GM12891 (cell line): ENCODE measurements at places on chromosomes 2 and 18.

DNA sequence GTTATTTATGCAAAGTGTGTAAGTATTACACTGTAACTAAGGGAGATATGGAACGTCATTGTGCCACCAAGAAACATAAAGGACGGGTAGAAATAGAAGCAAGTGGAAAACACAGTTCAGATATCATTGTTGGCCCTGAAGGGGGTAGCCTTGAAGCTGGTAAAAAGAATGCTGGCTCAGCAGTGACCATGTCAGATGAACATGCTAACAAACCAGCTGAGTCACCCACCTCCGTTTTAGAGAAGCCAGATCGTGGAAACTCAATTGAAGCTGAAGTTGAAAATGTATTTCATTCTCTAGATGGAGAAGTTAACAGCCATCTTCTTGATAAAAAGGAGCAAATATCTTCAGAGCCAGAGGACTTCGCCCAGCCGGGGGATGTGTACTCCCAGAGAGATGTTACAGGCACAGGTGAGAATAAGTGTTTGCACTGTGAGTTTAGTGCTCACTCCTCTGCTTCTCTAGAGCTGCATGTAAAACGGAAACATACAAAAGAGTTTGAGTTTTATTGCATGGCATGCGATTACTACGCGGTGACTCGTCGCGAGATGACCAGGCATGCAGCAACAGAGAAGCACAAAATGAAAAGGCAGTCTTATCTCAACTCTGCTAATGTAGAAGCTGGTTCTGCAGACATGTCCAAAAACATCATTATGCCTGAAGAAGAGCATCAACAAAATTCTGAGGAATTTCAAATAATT is 36.1 kb downstream of the ZNF407 start:
- no peak for DNase-seq

GRCh38 chr2:64296695-64297346 is 152.6 kb upstream of the PELI1 start:
- DNase-seq = no peak

DNA sequence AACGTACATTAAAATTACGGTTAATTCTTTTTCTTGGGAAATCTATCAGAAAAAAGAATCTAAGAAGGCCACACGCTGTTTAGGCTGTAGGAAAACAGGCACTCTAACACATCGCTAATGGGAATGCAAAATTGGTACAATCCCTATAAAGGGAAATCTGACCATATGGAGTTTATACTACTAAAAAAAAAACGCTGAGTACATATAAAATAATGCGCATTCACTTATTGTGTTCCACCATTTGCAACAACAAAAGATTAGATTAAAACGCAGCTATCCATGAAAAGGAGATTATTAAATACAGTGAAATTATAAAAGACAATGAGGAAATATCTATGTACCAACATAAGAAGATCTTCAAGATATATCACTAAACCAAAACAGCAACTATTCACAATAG is 62.8 kb downstream of the SMC6 start:
- DNase-seq = no peak

GRCh38 chr2:124145982-124146381 is 120.9 kb downstream of the CNTNAP5 start:
- no peak for DNase-seq

- DNase-seq = no peak
Measured at GRCh38 chr2:763766-764525, 86.7 kb upstream of the TMEM18 start.

DNA sequence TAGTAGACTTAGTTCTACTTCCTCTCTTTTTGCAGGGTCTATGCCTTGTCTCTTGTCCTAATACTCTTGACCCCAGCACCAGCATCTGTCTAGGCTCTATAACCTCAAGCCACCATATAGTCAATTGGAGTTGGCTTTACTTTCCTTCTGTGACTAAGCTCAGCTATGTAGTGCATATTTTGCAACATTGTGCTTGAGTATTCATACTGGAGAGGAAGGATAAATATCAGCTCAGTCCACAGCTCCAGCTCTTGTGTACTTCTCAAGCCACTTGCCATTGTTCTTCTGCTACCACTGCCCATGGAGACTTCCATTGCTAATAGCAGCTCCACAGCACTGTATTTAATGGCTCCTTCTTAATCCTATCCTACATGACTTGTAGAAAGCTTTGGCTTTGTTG is 35.5 kb upstream of the CD28 start:
- no peak for DNase-seq

- no peak for DNase-seq
Measured at GRCh38 chr2:20745924-20746555, 76.9 kb downstream of the LDAH start.

DNA sequence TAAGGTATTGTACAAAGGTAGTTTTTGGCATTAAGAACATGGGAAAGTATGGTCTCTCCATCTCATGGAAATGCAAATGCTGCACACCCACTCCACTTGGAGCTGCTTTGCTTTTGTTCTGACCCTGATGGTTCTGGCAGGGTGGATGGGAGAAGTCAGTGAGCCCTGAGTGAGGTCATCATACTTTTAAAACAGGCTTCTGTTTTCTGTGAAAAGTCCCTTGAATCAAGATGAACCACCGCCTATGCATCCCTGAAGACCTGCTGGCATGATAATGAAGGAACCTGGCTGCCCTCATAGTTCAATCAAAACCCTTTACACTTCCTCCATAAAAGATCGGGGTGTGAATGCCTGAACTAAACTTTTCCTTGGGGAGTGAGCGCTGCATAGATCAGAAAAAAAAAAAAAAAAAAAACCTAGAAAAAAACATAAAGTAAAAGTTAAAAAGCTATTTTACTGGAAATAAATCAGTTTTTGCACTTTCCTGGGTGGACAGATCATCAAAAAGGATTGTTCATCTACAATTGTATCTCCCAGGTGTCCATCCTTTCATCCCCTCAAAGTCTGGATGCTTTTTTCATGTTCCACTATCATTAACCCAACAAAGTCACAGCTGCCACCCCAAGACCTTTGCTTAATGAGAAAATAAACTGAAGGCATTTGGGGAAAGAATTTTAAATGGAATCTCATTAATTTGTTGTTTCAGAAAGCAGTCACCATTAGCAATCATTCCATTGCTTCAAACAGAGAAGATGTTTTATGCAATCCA is 728.1 kb upstream of the DDX18 start:
- DNase-seq = no peak

DNA sequence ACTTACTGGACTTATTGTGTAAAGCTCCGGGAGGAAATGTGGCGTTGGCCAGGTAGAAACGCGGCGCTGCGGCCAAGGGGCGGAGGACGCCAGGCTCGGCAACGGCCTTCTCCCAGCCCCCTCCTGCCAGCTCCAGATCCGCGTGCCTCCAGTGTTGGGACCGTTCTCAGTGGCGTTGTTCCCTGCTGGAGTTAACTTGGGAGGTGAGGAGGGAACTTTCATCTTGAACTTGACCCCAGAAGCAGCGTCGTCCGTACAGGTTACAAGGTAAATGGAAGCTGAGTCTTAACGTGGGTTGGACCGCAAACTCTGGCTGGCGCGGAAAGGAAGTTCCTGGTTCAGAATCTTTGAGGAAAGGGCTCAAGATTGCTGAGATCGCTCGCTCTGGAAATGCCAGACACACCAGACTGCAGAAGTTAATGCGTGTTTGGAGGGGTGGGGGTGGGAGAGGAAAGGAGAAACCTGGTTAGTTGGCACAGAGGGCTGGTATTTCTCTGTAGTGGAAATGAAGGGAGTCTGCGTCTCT is 1.3 kb downstream of the TANC1 start:
- no peak for DNase-seq

GRCh38 chr2:68789603-68790002 is 55.0 kb downstream of the ARHGAP25 start:
- DNase-seq = peak; percentile 52

GRCh38 chr2:241559323-241560161 is 997 bp downstream of the BOK start:
- DNase-seq = no peak

GRCh38 chr2:36445185-36445866 is 89.7 kb downstream of the CRIM1 start:
- no peak for DNase-seq

DNA sequence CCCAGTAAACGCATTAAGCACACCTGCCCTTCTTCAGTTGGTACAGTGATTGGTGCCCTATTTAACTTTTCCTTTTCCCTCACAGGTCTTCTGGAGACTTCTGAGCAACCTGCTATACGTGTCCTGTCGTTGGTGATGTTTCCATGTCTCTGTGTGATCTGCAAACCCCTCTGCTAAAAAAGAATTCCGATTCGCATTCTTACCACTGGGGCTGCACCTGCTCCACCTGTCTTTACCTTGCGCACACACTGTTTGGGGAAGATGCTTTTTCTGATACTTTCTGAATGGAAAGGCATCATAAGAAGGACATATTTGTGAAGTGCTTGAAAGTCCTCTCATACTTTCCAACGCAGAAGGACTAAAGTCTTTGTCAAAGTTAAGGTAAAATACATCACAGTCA is 323.9 kb upstream of the SOX11 start:
- DNase-seq = no peak

DNA sequence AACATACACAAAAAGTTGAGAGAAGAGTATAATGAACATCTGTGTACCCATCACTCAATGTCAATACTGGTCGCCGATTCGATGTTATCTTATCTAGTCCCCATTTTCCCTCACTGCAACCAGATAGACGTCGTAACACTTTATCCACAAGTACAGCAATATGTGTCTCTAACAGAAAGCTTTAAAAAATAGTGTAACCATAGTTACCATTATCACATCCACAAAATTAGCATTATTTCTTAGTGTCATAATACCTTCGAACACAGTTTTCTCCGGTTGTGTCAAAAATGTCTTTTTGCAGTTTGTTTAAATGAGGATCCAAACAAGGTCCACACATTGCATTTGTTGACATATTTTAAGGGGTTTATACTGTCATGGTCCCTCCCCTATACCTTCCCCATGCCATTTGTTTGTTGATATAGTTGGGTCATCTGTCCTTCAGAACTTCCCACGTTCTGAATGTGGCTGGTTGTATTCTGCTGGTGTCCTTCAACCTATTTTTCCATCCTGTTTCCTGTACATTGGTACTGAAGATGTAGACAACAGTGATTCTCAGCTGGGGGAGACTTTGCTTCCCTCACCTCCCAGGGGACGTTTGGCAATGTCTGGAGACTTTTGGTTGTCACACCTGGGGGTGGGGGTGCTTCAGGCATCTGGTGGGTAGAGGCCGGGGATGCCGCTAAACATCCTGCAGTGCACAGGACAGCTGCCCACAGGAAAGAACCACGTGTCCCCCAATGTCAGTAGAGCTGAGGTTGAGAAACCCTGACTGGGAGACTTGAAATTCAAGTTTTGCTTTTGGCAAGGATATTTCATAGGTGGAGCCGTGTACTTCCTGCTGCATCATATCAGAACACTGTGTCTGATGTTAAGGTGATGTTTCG is 72.7 kb upstream of the SPRED2 start:
- no peak for DNase-seq

DNA sequence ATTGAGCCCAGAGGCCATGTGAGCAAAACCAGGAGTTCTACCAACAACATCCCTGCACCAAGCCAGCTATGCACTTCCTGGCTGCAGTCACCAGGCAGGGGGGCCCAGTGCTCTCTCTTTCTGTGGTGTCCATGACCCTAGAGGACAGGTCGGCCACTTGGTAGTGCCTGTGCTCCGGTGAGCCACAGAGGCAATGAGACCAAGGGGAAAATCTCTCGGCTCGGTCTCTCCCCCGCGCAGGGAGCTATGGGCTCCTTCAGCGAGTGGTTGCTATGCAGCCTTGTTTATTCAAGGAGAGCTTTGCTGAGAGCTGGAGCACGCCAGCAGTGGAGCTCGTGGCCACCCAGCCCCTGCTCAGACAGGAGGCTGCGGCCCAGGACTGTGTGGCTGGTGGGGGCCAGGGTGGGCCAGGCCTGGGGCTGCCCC is at the start of gene TOGARAM2:
TSS of gene TOGARAM2 (plus strand) at position 283 of the 426 bp plus-strand sequence. CDS start 13,537 bp downstream, outside the sequence.
- DNase-seq = no peak

DNA sequence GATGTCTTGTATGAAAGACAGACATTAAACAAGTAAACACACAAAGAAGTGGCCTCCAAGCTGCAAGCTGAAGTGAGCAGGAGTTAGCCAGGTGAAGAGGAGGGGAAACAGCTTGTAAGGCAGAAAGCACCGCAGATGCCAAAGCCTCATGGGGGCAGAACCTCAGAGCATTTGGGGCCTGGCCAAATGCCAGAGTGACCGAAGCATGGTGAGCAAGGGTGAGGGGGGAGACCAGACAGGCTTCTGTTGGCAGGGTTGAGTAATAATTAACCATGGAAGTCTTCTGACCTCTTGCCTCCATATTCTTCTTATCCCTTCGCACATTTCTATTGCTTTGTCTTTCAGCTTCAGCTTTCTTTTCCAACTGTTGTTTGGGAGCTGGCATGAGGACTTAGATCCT is 5.6 kb downstream of the QPCT start:
- DNase-seq = no peak

DNA sequence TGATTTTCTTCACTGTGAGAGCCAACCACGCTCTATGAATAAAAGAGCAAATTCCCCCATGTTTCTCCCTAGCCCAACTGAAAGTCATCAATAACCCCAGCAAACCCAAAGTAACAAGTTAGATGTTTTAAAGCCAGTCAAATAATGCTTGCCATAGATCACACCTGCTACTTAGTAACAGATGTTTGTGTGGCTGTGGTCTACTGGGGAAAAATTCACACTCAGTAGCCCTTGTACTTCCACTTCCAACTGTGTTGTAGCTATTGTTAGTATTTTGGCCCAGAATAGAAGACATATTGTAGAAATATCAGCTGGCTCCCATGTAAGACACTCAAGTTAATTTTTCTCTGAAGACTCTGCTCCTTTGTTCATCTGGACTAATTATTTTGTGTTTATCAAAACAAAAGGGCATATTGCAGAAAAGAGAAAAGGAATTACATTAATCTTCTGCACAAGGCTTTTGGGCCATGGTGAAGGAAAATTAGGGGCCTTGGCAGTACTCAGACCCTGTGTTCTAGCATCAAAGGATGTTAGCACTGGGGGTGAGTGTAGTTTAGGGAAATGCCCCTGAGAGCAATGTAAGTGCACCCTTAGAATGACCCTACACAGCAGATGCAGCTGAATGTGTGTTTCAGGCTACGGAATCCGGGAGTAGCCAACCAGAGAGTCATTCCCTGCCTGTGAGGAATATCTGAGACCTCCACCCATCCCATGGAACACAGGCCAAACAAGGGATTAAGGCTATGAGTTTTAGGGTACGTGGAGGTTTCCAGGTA is 521.9 kb downstream of the EPHA4 start:
- DNase-seq = no peak

DNA sequence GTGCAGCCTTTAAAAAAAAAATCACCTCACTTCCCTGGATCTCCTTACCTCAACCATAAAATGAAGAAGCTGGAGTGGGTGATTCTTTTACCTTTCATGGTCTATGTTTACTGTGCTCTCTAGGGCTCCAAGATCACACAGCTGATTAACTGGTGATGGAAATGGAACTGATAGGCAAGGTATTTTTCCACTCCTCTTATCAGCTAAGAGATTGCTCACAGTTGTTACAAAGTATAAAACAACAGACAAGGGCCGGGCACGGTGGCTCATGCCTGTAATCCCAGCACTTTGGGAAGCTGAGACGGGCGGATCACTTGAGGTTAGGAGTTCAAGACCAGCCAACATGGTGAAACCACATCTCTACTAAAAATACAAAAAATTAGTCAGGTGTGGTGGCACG is 14.5 kb downstream of the RPS27A start:
- DNase-seq = no peak
